ENCODE measurements at places on chromosomes 1 and 21. TPM values are rescaled to one million over a fixed set of nuclear protein-coding genes. Genes with fewer than 3 reads are reported as not detected.
A peak's percentile ranks its signal among the peaks of the same experiment; 100 is the strongest.

The HCRTR1 gene
- not detected for total RNA-seq

The PLA2G2E gene
- total RNA-seq: not detected

The AMY1A gene
- total RNA-seq: not detected

GRCh38 chr1:156808186-156809030, 8.2 kb downstream of the SH2D2A start:
- peaks cover 12% of the 10 kb centered on the region for H3K4me1 ChIP-seq
- H3K4me3 ChIP-seq: no peak overlapping the region
- no peaks in the 10 kb centered on the region for H3K27me3 ChIP-seq
- no peak overlapping the region for H3K27ac ChIP-seq
- no peaks in the 10 kb centered on the region for H3K36me3 ChIP-seq

The DPT gene
- not detected for total RNA-seq

The LCA5L gene
- total RNA-seq: 1.8 TPM

The CELSR2 gene
- 19.0 TPM for total RNA-seq

DNA sequence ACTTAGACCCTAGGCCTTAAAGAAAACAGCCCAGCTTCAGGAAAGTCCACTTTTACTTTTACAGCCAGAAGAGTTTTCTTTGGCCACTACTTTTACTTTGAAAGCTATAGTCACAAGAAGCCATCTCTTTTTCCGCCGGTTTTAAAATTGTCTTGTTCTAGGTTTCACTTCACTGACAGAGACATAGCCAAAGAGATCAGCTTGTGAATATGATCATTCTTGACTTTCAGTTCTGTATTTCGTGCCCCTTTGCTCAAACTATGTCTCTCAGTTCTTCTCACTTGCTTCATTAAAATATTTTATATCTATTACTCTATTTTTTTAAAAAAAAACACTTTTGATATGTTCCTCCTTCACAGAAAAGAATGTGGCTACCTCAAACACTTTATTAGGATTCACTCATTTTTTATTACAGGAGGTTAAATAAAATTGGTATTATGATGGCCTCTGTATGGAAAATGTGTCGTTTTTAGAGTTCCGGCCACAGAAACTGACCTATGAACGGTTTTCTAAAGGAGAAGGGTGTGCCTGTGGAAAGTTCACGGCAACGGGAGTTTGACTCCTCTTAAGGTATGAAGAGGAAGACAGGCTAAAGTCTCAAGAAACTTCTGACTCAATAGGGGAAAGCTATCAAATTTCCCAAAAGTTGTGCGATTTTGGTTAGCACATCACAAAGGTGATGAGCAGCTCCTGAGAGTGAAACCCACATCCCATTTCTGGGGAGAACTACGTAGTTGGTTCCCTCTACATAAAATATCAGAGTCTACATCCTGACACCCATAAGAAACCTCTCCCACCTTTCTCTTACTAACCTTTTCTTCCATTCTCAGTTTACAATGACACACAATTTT, 1.2 kb downstream of the MCOLN2 start:
- peaks cover 5% of the 10 kb centered on the region for H3K4me1 ChIP-seq
- peaks cover 21% of the 10 kb centered on the region for H3K27me3 ChIP-seq
- H3K4me3 ChIP-seq: no peak overlapping the region
- no peak overlapping the region for H3K27ac ChIP-seq
- no peaks in the 10 kb centered on the region for H3K36me3 ChIP-seq

GRCh38 chr1:45687754-45688740, at the start of gene TMEM69:
Gene TMEM69 (plus strand): TSS chr1:45688181. CDS start chr1:45691069, 2,888 bp downstream.
- peak within 1 kb of the TSS; percentile 95 for H3K27ac ChIP-seq
- peak; percentile 79 for DNase-seq
- no peaks in the 10 kb centered on the region for H3K27me3 ChIP-seq

The OLIG1 gene
- not detected for total RNA-seq

- H3K27ac ChIP-seq: no peak overlapping the region
- no peak overlapping the region for H3K4me3 ChIP-seq
- H3K27me3 ChIP-seq: no peaks in the 10 kb centered on the region
Observed at GRCh38 chr21:37430184-37430821, 63.7 kb downstream of the DYRK1A start.

DNA sequence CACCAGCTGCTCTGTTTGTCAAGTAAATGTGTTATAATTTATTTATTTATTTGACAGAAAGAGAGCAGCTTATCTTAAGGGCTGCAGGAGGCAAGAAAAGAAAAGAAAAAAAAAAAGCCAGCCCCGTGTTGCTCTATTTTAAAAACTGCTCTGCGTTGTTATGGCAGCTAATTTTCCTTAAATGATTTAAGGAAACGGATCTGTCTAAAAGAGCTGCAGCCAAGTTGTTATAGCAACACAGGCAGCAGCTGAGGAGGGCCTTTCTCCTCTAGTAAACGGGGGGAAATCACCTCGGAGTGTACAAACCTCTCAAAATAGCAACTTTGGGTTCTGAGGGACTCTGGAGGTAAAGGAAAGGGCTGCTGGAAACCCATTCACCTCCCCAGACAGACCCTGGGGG, 149.2 kb downstream of the BEND5 start:
- no peak for DNase-seq
- H3K4me1 ChIP-seq: no peaks in the 10 kb centered on the region
- H3K27me3 ChIP-seq: peaks cover 53% of the 10 kb centered on the region

- H3K4me3 ChIP-seq: peak overlapping the region; percentile 62
- H3K36me3 ChIP-seq: peaks cover 14% of the 10 kb centered on the region
Observed at GRCh38 chr1:26278724-26279455, 996 bp upstream of the SH3BGRL3 start.

The IFI44 gene
- 4.3 TPM for total RNA-seq

DNA sequence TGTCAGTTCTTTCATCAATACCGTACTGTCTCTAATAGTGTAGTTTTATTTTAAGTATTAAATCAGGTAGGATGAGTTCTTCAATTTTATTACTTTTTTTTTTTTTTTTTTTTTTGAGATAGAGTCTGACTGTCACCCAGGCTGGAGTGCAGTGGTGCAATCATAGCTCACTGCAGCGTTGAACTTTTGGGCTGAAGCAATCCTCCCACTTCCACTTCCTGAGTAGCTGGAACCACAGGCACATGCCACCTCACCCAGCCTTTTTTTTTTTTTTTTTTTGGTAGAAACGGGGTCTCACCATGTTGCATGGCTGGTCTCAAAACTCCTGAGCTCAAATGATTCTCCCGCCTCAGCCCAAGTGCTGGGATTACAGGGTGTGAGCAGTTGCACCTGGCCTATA, 44.3 kb downstream of the INAVA start:
- no peaks in the 10 kb centered on the region for H3K4me1 ChIP-seq
- no peak for DNase-seq
- no peak overlapping the region for H3K4me3 ChIP-seq
- no peaks in the 10 kb centered on the region for H3K36me3 ChIP-seq

The FLG2 gene
- total RNA-seq: not detected

The GIPC2 gene
- 0.30 TPM for total RNA-seq

The APCS gene
- total RNA-seq: not detected

DNA sequence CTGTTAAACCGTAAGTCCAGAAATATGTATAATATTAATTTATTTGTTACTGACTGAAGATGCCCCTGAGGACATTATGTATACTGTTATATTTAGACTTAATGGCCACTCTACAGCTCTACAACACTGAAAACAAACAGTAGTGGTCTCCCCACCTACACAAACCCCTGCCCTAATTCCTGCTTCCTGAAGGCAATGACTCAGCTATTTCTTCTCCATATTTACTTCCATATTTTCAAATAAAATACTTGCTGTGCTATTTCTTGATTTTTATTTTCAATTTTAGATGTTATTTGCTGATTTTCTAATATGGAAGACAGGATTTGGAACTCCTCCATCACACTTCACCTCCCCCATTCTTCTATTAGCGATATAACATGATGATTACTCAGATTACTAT, 97.6 kb downstream of the PCNX2 start:
- no peaks in the 10 kb centered on the region for H3K27me3 ChIP-seq
- peak overlapping the region; percentile 44 for H3K27ac ChIP-seq
- peaks cover 9% of the 10 kb centered on the region for H3K4me1 ChIP-seq
- DNase-seq: no peak
- H3K36me3 ChIP-seq: peaks cover 14% of the 10 kb centered on the region

- DNase-seq: peak; percentile 28
- H3K27me3 ChIP-seq: no peaks in the 10 kb centered on the region
- peaks cover 11% of the 10 kb centered on the region for H3K4me1 ChIP-seq
- H3K4me3 ChIP-seq: no peak overlapping the region
- no peak overlapping the region for H3K27ac ChIP-seq
Observed at GRCh38 chr1:26538480-26539412, 9.2 kb downstream of the RPS6KA1 start.

DNA sequence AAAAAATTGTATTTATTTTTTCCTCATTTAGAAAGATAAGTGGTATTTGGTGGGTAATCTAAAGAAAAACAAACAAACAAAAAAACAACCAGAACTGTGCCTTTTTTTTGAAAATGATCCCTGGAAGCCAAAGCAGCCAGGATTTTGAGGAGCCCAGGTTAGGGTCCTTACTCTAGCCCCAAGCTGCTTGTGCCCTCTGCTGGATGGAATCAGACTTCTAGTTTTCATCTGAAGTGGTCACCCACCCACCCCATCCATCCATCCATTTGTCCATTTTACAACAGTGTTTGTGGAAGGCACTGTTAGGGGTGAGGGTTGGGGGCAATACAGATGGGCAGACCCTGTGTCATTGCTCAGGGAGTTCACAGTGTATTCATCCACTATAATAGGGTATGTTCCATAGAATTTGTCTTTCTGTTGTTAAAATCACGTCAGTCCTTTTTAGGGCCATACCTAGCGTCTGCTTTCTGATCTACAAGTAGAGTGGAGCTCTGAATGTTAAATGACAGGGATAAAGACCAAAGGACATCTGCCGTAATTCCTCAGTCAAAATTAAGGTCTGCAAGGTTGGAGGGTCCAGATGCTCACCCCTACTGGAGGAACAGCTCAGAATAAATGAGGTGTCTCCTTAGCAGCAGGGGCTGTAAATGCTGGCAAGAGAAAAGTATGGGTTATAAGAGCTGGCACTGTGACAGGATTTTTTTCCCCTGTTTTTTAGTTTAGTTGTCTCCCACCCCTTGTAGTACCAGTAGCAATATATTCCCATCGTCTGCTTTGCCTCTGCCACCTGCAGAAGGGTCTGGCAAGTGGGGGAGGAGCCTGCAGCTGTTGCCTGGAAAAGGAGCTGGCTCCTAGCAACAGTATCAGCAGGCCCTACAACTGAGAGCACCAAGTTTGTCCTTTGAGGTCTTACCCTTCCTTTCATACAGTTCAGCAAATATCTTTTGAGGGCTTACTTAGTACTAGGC, 3.2 kb downstream of the LRRC42 start:
- H3K27me3 ChIP-seq: no peaks in the 10 kb centered on the region
- peaks cover 16% of the 10 kb centered on the region for H3K4me1 ChIP-seq
- peaks cover 35% of the 10 kb centered on the region for H3K36me3 ChIP-seq
- H3K27ac ChIP-seq: no peak overlapping the region

DNA sequence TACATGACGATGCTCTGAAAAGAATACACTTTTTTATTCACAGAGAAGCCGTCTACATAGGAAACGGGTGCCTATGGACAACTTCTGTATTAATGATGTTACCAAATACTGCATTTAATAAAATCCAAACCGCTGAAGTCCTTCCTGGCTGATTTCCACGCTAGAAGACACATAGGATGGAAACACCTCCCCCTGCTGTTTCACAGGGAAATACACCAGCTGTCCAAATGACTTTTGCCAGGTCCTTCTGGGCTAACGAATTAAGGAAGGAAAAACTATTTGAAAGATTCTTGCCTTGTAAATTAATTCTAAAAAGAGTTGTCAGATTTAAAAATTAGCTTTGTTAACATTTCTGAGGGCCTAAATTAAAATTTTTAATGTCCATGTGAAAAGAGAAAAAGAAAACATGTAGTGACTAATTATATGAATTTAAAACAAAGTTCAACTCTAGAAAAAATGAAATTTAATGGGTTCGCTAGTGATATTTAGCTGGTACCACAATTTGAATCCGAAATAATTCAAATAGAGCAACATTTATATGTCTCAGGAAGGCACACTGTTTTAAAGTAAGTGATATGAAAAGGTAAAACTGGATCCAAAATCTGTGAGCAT, 146.0 kb downstream of the RERE start:
- H3K36me3 ChIP-seq: no peaks in the 10 kb centered on the region
- no peak overlapping the region for H3K4me3 ChIP-seq
- DNase-seq: no peak
- no peak overlapping the region for H3K27ac ChIP-seq
- H3K27me3 ChIP-seq: no peaks in the 10 kb centered on the region

The CFAP126 gene
- 1.5 TPM for total RNA-seq

DNA sequence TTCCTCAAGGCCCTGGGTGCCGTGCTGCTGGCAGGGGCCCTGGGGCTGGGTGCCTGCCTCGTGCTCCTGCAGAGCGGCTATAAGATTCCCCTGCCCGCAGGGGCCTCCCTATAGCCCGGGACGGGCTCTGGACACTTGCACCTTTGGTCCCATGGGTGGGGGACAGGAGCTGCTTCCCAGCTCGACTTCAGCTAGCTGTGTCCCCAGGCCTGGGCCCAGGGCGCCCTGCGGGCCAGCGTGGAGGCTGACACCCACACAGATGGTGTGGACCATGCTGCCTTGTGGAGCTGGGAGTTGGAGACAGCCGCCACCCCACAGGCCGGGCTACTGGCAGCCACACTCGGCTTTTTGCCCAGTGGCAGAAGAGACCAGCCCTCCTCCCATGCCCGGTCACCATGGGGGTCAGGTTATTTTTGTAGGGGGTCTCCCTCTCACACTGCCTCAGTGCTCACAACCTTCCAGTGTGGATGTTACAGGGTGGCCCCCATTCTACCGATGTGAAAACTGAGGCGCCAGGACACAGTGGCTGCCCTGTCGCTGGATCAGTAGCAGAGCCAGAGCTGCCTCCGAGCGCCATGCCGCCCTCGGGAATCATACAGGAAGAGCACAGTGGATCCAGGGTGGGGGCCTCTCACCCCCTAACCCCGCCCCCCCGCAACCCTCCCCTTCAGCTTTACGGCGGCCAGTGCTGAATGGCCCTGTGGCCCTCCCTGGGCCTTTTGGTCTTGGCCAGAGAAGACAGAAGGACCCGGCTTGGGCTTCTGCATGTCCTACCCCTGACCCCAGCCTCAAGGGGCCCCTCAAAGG, 57.8 kb downstream of the DISP3 start:
- no peaks in the 10 kb centered on the region for H3K36me3 ChIP-seq
- DNase-seq: no peak
- no peak overlapping the region for H3K27ac ChIP-seq
- no peak overlapping the region for H3K4me3 ChIP-seq

DNA sequence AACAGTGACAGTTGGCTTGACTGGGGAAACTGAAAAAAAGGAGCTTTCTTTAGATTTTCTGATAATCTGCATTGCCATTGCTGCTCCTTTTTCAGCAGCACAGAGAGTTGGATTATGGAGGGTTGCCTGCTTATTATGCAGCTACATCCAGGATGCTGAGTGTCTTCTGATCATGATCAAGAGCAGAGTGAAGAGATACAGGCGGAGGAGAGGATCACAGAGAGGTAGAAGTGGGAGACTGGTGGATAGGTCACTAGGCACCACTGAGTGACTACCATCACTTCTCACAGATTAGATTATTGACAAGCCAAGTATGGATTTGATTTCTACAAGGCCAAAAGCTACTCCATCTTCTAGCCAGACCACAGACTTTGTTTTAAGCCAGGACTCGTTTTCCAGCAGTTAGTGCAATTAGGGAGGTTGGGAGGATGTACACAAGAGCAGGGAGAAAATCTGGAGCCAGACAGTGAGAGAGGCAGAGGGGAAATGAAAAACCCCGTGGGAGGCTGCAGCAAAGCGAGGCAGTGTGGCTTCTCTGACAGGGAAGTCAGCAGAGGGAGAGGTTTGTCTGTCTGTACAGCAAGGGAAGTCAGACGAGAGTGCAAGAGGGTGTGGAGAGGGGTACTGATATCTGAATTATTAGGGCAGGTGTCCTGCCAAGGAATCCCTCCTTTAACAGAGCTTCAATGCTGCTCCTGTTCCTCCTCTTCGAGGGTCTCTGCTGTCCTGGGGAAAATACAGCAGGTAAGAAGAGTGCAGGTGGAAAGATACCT, at the start of gene CD1E:
CD1E (plus strand) TSS at position 592 of the 773 bp plus-strand sequence; CDS start at position 687, 95 bp downstream.
- DNase-seq: no peak
- H3K4me3 ChIP-seq: no peak within 1 kb of the TSS
- H3K27me3 ChIP-seq: peaks cover 5% of the 10 kb centered on the region
- H3K36me3 ChIP-seq: no peaks in the 10 kb centered on the region
- H3K27ac ChIP-seq: no peak within 1 kb of the TSS

The GPR37L1 gene
- 0.33 TPM for total RNA-seq

The CREB3L4 gene
- 23.4 TPM for total RNA-seq
